ENCODE measurements at places on chromosomes 3 and 15.

GRCh38 chr3:197501879-197502620 is 53.7 kb downstream of the BDH1 start:
- DNase-seq: peak; percentile 16

DNA sequence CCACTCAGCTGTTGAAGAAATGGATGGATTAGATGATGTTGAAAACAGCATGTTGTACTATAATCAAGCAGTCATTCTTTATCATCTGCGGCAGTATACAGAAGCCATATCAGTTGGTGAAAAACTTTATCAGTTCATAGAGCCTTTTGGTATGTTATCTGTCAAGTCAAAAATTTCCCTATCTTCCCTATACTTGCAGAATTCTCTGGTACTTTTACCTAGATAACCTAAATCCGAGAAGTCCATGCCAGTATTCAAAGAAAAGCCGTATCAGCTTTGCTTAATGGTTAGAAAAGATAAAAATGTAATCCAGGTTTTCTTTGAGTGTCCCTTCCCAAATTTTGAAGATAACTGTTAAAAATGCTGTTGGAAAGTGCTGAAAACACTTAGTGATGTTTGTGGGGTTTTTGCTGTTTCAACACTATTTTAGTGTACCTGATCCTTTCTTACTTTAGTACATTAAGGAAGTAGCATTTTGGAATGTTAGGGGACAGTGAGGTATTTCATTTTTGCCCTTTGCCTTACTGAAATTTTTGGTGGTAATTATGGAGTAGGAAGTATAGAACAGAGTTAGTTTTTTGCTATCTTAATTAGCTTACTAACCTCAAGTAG is 23.8 kb downstream of the CNOT10 start:
- DNase-seq: no peak

DNA sequence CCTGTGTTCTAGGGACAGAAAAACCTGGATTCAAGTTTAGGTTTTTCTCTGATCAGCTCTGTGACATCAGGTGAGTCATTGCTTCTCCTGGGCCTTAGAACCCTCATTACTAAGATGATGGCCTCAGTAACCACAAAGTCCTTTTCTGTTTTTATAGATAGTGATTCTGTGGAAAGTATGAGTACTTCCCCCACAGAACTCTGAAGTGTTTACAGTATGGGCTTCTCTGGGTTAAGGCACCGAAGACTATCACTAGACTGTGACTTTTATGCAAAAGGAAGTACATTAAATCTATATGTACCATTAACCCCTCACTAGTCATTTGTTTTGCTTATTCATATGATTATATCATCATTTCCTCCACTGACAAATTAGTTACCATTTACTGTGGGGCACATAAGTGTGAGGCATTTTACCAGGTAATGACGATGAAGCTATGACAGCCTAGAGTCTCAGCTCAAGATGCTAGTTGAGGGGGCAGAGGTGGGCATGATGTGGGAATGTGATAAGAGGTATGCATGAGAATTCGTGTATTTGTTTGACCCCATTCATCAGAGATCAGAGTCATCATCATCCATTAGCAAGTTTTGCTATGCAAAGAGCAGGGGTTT is 15.0 kb upstream of the RORA start:
- DNase-seq: no peak

DNA sequence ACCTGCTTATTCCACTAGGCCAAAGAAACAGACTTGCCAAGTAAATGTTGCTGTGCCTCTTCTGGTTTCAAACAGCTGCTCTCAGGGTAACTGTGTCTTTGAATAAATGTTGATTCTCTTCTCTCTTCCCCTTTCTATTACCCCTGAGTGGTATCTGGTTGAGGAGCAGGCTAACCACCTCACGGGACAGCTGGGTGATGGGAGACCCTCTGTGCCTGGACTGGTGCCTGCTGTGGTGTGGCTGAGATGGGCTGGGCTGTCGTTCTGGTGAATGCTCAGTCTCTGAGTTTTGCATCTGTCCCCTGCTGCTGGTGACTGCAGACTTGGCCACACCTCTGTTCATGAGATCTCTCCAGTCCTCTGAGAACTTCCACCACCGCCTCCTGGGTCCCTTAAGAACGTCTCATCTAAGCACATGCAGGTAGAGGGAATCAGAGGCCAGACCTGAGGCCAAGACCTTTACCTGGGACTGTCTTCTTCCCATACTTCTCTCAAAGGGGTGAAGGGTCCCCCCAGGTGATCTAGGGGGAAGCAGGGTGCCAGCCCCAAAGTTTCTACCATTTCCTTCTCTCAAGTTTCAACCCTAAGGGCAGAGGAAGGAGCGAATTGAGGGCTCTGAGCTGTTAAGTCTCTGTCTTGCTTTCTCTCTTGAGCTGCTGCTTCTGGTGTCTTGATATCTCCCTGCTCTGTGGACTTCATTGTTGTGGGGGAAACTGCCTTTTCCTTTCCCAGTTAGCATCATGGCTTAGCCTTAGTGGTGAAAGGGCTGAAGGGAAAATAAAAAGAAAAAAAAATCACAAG is 252.9 kb downstream of the EBLN2 start:
- DNase-seq: no peak

DNA sequence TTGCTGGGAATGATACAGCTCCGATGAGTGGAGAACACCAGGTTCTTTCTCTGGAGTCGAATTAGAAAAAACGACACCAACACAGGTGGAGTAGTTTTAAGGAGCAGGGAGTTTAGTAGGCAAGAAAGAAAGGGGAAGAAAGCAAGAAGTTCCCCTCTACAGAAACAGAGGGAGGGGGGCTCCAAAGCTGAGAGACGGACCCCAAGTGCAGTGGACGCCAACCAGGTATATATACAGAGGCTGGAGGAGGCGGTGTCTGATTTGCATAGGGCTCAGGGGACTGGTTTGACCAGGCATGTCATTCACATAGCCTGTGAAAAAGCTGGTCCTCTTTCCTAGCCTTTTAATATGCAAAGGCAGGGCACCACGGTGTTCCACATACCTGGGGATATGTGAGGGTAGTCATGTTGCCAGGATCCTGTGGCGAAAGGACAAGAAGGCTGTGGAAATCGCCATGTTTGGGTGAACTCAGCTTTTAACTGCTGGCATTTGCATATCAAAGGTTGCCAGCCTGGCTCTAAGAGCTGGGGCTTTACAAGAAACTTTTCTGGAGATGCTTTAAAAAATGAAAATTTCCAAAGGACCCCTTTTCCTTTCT is 887.4 kb upstream of the EPHA6 start:
- no peak for DNase-seq

DNA sequence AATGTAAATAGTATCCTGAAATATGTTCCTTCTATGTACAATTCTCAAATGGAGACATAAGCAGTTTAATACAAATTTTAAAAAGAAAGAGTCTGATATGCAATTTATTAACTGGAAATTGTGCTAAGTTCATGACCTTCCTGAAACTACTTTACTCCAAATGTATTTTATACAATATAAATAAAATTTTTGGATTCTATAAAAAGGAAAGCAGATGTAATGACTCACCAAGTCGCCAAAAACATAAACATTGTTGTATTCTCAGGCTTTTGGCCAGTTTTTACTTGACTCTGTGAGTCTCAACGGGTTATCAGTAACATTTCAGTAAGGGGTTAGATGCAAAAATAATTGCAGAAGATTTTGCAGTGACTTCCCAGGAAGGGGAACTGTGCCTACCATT is 948.2 kb downstream of the EPHA3 start:
- DNase-seq: no peak

- DNase-seq: no peak
Observed at GRCh38 chr15:100256101-100256969, 85.4 kb downstream of the ADAMTS17 start.

- no peak for DNase-seq
Observed at GRCh38 chr3:48931944-48932580, 13.4 kb downstream of the ARIH2 start.

DNA sequence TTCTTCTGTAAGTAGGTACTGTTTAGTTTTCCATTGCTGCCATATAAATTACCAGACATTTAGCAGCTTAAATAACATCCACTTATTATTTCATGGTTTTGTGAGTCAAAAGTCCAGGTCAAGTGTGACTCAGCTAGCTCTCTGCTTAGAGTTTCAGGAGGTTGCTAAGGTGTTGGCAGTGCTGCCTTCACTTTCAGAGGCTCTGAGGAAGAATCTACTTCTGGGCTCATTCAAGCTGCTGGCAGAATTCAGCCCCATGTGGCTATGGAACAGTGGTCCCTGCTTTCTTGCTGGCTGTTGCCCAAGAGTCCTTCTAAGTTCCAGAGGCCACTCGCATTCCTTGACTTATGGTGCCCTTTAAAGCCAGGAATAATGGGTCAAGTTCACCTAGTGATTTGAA is 4.5 kb downstream of the CFAP44 start:
- peak; percentile 73 for DNase-seq

DNA sequence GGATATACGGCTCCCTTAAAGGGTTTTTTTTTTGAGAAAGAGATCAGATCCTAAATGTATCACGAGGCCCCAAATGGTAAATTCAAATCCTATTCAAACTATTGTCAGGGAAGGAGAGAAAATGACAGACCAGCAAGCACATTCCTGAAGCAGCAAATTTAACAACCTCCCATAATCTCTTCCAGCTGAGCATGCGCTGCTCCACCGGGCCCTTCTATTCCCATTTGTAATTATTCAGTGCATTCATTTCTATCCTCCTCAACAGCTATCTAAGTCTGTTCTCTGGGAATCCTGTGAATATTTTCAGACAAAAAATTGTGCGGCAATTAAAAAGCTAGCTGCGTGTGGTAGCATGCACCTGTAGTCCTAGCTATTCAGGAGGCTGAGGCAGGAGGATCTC is 43.2 kb downstream of the MAGI1 start:
- no peak for DNase-seq

- no peak for DNase-seq
Observed at GRCh38 chr3:22366781-22367180, 615.8 kb upstream of the ZNF385D start.

GRCh38 chr3:15094187-15094875 is 4.6 kb downstream of the RBSN start:
- DNase-seq: no peak

GRCh38 chr3:59001675-59002074 is 48.1 kb downstream of the CFAP20DC start:
- no peak for DNase-seq

GRCh38 chr3:108503722-108504121 is 6.7 kb downstream of the MYH15 start:
- no peak for DNase-seq

DNA sequence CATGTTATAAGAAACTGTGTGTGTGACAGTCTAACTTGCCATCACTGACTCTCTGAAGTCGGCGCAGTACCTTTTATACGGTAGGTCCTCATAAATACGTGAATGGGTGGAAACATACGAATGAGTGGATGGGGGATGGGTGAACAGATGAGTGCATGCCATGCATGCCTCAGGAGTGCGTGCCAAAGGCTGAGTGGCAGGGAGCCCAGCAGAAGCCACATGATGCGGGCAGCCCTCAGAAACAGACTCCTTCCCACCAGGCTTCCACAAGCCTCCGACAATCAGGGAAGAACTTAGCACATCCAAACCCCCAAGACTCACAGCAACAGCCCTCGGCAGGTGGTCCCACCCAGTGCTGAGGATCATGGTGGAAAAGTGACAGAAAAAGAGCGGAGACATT is 16.7 kb downstream of the HCN4 start:
- no peak for DNase-seq

DNA sequence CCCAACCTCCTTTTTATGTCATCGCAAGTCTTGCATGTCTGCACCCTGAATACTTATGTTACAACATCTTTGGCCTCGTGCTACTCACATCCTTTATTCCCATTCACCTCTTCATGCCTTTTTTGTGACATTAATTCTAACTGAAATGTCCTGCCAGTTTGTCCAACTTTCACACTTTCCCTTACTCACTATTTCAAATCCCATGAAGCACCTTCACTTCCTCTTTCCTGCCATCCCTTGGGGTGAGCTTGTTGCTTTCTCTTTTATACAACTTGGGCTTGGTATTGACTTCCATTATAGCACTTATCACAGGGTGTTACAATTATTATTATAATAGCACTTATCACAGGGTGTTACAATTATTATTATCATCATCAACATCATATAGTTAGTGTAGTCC is 496.3 kb downstream of the NLGN1 start:
- no peak for DNase-seq

DNA sequence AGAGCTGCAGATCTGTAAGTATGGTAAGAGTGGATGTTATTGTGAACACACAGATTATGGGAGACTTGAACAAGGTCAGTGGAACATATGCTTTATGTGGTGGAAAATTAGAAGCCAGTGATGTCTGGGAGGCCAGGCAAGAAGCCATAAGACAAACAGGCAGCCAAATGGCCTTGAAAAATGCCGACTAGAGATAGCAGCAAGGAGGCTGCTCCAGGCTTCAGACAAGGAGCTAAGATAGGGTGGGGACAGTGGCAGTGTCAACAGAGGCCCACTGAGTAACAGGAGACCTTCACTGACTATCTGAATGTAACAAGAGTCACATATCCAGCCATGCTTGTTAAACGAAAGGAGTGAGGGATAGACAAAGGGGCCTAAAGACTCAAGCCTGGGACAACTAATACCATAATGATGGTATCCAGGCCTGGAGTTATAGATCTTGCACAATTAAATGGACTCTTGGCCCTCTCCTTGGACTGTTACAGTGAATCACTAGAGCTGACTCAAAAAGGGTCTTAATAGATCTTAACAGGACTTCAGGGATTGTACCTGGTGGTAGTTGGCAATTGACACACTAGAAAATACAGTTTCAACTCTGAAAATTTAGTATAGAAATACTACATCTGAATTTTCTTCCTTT is 50.6 kb downstream of the CFAP20DC start:
- DNase-seq: no peak

DNA sequence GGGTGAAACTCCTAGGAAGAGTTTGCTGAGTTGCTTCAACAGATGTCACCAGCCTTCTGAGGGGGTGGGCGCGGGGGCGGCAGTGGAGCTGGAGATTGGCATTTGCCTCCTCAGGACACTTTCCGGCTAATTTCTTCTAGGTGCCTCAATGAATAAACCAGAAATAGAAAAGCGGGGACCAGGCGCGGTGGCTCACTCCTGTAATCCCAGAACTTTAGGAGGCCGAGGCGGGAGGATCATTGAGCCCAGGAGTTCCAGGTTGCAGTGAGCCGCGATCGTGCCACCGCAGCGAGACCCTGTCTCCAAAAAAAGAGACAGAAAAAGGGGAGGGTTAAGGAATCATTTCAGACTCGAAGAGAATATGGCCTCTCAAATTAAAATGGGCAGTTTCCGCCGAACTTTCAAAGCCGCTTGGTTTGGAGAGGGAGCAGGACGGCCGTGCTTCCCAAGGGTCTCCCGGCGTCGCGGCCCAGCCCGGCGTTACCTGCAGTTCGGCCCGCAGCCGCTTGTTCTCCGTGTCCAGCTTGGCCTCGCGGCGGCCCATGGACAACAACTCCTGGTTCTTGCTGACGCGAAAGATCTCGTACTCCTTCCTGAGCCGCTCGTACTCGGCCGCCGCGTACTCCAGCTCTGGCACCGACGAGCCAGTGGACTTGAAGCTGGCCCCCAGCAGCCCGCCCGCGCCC is 587 bp downstream of the NPHP3 start:
- peak; percentile 51 for DNase-seq

- DNase-seq: no peak
Observed at GRCh38 chr3:183734750-183735494, 37.3 kb downstream of the YEATS2 start.

DNA sequence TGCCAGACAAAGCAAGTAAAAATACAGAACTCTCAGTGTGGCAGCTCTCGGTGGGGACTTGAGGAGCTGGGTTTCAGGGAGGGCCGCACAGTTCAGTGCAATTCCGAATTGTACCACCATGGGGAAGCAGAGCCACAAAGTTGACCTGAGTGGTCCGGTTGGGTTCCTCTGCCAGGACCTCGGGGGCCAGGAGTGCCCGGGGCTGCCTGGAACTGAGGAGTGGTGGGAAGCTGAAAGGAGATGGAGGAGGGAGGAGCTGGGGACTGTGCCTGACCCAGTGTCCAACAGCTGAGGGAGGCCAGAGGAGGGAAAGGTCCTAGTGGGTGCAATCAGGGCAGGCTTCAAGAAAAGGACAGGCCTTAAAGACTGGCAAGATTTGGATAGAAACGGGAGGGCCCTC is 32.2 kb upstream of the TRH start:
- DNase-seq: peak; percentile 27

Measured in kidney glomerular epithelial cell (primary cell).